Esophagus mucosa (tissue), 1 donor: ENCODE measurements at places on chromosomes 2 and 18. TPM values are rescaled to one million over a fixed set of nuclear protein-coding genes. Genes with fewer than 3 reads are reported as not detected.

GRCh38 chr2:98959810-98960507 lies 23.9 kb upstream of the CRACDL start:
- no peak for ATAC-seq

The CHRNG gene
- total RNA-seq = not detected

- ATAC-seq = no peak
Measured at GRCh38 chr2:76448956-76449355, 738.2 kb upstream of the GCFC2 start.

The SPDYA gene
- total RNA-seq = 0.92 TPM
